ENCODE measurements at places on chromosomes 5 and 9.

DNA sequence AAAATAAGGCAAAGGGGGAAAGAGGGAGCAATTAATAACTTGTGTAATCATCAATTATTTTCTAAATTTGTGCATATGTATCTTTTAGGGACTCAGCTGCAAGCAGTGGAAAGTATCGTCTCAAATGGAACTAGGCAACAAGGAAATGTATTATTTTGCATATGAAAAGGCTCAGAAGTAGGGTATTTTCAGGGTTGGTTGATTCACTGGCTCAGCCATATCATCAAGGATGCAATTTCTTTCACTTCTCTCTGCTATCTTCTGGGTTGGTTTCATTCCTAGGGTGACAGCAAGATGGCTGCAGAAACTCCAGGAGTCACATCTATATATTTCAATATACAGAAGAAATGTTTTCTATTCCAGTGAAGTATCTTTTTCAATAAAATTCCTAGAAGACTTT lies 509.8 kb downstream of the DMAC1 start:
- no peak for DNase-seq

- no peak for DNase-seq
These were observed 25.5 kb downstream of the TMEM245 start for GRCh38 chr9:109094268-109094667.

GRCh38 chr5:91408710-91409109 lies 25.6 kb upstream of the ARRDC3 start:
- DNase-seq, result no peak

GRCh38 chr5:96790961-96791504 lies 16.7 kb downstream of the ERAP1 start:
- no peak for DNase-seq

GRCh38 chr9:90421786-90422185 lies 220.8 kb downstream of the DIRAS2 start:
- DNase-seq, result no peak

Data from right atrium auricular region (tissue), 2 donors.